ENCODE measurements at places on chromosomes 5 and 9. TPM values are rescaled to one million over a fixed set of nuclear protein-coding genes. Genes with fewer than 3 reads are reported as not detected.

GLDC gene
- 0.62 TPM for total RNA-seq

TOR2A gene
- total RNA-seq, result 7.4 TPM

FOXD1 gene
- 18.6 TPM for total RNA-seq

DNA sequence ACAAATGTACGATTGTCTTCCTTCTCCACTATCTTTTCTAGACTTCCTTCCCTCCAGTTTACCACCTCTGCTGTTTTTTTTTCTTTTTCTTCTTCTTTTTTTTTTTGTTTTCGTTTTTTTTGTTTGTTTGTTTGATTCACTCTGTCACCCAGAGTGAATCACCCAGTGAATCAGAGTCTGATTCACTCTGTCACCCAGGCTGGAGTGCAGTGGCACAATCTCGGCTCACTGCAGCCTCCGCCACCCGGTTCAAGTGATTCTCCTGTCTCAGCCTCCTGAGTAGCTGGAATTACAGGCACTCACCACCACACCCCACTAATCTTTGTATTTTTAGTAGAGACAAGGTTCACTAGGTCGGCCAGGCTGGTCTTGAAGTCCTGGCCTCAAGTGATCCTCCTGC, 375.7 kb downstream of the NTRK2 start:
- no peak for DNase-seq

DNA sequence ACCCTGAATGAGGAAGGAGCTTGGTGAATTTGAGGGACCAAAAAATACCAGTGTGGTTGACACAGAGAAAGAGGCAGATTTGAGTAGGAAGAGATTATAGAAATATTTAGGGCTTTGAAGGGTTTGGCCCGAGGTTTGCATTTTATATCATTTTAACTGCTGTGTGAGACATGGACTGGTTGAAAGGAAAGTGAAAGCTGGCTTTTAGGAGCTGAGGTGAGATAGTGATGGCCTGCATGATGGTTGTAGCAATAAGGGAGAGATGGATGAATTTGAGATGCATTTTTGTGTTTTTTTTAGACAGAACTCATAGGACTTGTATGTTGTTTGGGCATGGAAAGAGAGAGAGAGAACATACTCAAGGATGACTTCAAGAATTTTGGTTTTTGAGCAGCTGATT, 21.7 kb downstream of the FER start:
- no peak for DNase-seq

- DNase-seq, result peak; percentile 91
Observed at GRCh38 chr5:139660923-139661814, 13.0 kb downstream of the CXXC5 start.

DNA sequence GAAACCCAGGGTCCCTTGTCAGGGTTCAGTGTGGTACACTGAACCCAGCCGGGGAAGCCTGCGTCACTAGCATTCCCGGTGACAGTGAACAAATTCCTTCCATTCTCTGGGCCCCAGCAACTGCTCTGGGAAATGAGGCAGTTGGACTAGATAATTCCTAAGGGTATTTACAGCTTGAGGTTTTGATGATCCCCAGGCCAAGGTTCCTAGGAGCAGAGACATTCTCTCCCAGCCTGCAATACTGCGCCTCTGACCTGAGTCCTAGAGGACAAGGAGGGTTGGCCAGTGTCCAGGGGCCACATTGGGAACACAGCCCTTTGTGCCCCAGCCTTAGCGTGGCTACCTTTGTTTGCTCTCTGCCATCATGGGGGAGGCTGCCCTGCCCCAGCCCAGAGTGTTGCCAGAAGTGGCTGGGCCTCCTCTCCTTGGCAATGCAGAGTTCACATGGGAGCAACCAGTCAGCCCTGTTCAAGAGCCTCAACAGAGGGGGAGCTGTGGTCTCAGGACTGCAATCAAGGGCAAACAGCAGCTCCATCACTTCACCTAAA, 178.2 kb downstream of the SEC61B start:
- no peak for DNase-seq

DNA sequence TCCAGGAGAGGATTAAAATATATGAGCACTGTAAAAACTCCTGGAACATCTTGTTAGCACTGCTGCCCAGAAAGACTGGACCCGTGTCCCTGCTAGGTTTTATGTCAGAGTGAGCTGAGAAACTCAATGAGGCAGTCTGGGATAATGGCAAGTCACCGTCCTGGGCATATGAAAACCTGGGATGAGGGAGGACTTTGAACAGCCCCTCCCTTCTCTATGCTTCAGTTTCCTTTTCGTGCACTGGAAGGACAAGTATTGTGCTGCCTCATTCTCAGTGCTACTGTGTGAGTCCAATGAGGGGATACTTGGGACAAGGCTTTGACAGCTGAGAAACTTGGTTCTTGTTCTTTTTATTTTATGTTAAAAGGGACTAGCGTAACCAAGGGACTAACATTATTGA, 143.0 kb upstream of the SHB start:
- no peak for DNase-seq

DNA sequence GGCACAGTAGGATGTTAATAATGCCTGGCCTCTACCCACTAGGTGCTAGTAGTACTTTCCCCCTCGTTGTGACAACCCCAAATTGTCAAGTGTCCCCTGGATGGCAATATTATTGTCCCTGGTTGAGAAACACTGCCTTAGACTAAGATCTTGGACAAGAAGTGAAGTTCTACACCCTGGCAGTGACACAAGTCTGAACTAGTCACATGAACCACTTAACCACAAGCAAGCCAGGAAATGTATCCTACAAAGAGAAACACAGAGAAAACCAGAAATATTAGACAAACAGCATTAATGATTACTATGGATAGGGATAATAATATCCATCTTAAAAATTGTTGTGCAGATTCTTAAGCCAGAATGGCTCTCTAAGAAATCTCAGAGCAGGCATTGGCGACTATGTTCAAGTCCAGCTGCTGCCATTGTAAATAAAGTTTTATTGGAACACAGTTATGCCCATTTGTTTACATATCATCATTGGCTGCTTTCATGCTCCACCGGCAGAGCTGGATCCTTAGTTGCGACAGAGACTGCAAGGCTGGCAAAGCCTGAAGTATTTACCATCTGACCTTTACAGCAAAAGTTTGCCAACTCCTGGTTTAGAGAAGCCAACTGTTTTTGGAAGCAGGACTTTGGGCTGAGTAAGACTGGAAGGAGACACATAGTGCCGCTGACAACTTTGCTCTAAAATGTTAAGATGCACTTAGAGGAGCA, 80.8 kb downstream of the NTRK2 start:
- no peak for DNase-seq

- no peak for DNase-seq
Observed at GRCh38 chr9:98726735-98727134, 18.0 kb upstream of the GABBR2 start.
